ENCODE measurements at places on chromosomes 1 and 21.

DNA sequence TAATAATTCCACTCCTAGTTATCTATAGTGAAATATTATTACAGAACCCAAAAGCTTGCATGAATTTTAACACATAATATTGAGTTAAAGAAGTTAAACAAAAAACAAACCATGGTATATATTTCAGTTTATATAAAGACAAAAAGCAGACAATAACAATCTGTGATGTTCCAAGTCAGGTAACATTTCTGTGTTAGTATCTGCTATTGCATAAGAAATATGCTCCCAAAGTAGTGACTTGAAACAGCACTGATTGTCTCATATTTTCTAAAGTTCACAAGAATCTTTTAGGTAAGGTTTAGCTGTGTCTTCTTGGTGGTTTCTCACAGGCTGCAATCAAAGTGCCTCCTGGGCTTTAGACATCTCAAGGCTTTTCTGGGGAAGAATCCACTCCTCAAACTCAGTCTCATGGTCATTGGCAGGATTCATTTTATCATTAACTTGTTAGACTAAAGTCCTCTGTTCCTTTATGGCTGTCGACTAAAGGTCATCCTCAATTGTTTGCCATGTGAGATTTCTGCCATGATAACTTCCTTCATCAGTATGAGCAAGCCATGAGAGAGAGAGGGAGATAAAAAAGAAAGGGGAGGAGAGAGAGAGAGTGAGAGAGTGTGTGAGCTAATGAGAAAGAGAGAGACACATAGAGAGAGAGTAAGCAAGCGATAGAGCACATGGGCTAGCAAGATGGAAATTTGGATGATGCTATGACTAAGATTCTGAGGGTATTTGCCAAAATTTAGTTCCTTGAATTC lies 19.9 kb downstream of the GBP1 start:
- no peak for DNase-seq

DNA sequence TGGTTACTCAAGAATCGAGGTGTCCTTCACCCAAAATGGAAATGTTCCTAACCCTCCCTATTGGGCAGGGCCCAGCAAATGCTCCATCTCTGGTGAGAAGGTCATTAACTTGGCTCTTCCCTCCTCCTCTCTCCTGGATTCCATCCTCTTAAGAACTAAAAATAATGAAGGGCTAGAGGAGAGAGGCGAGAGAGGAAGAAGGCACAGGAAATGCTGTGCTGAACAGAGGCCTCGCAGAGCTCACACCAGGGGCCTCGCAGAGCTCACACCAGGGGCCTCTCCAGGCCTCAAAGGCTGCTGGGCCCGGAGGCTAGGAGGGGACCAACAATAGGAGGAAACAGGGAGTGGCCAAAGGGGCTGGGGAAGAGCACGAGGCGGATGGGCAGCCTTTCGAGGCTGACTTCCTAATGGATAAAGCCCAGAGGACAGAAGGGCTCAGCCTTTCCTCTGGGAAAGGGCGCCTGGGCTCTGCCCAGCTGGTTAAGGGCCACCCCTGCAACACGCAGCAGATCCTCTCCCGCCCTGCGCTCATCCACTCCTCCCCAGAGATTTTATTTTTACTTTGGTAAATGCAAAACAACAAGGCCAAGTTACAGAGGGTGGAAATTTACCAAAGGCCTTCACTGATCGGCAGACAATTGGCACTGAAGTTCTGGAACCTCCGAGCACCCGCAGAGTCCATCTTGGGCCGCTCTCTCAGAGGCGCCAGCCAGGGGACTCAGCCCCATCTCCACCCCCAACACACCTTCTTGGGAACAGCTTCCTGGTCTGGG lies 78.5 kb downstream of the ITPKB start:
- no peak for DNase-seq

DNA sequence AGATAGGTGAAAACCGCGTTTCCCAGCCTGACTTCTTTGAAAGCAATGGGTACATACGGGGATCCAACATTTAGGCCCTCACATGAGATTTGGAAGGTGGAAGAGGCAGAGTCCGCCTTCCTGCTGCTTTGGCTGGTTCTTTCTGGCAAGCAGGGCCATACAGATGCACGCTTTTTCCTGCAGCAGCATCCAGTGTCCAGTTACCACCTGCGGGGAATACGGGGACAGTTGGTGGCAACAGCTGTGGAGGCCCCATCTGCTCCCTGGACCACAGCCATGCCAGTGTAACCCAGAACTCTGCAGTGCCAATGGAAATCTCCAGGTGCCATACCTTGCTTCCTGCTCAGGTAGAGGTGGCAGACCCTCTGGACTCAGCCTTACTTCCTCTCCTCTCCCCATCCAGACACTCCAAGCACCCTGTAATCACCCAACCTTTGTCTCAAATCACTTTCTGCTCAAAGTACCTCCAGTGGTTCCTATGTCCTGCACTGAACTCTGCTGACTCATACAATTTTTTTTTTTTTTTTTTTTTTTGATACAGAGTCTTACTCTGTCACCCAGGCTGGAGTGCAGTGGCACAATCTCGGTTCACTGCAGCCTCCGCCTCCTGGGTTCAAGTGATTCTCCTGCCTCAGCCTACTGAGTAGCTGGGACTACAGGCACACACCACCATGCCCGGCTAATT lies 68.3 kb downstream of the SLC16A1 start:
- DNase-seq = no peak

- no peak for DNase-seq
These were observed 27.3 kb downstream of the STPG1 start for GRCh38 chr1:24386241-24386640.

DNA sequence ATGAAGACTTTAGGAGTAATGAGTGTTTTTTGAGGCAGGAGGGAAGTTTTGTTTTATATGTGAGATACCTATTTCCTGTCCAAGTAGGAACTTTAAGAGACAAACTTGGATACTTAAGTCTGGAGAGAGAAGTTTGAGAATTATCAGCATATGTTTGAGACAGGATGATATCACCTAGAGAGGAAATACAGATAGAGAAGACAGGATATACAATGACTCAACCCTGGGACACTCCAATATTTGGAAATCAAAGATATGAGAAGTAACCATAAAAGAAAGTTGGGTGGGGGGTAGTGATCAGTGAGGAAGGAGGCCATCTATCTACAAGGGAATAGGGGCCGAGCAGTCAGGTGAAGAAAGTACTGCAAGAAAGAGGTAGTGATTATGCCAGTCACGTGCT lies 6.5 kb downstream of the LCE7A start:
- no peak for DNase-seq

- DNase-seq = no peak
These were observed 166.4 kb downstream of the TRABD2B start for GRCh38 chr1:47830641-47831333.

- DNase-seq = no peak
These were observed 1410.1 kb downstream of the MRPL39 start for GRCh38 chr21:24197132-24197643.

DNA sequence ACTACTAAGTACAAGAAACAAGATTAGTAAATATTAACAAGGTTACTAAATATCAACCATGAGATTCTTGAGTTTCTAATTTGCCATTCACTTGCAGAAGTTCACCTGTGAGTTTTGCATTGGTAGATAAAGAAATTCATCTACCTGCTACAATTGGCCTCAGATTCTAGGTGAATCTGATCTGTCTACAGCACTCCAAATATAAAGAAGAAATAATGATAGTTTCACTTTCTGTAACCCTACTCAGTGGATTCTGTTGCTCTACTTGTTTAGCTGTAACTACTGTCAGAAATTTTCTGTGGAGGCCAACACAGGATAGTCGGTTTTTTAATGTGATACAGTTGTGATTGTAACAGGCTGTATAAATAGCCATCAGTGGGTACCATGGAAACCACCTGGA lies 118.6 kb downstream of the NR5A2 start:
- DNase-seq = no peak

GRCh38 chr1:62723883-62724282 lies 35.7 kb upstream of the DOCK7 start:
- DNase-seq = no peak

- no peak for DNase-seq
These were observed 18.7 kb downstream of the COL6A1 start for GRCh38 chr21:46000182-46000730.

- no peak for DNase-seq
These were observed 24.8 kb upstream of the EPS15 start for GRCh38 chr1:51543858-51544257.

- DNase-seq = no peak
These were observed 9.3 kb downstream of the RASSF5 start for GRCh38 chr1:206516728-206516990.

DNA sequence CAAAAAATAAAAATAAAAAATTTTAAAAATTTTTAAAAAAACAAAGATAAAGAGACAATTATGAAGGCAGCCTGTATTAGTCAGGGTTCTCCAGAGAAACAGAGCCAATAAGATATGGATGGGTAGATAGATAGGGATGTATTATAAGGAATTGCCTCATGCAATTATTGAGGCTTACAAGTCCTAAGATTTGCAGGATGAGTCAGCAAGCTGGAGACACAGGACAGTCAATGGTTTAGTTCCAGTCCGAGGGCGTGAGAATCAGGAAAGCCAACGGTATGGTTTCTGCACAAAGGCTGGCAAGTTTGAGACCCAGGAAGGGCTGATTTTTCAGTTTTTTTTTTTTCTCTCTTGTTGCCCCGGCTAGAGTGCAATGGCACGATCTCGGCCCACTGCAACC lies 24.1 kb upstream of the EIF4G3 start:
- peak; percentile 42 for DNase-seq

- no peak for DNase-seq
These were observed 452.9 kb upstream of the BEND5 start for GRCh38 chr1:49229555-49229954.

DNA sequence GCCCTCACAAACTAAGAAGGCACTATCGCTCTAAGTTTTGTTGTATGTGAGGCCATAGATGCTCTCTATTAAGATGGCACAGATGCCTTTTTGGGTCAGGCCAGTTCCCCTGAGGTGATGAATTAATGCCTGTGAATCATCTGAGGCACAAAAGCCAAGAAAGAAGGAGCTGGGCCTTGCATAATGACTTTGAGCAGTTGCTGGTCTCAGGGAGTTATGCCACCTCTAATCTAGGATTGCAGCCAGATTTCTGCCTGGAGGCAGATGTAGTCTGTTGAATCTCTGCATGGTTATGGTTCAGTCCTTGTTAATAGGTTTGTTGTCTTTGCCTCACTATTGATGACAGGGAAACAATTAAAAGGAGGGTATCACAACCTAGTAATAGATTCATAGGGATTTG lies 168.1 kb upstream of the CHRM3 start:
- no peak for DNase-seq

- DNase-seq = no peak
These were observed 1272.7 kb downstream of the KCNT2 start for GRCh38 chr1:195335541-195335940.

- no peak for DNase-seq
These were observed 12.8 kb downstream of the SH2D1B start for GRCh38 chr1:162398999-162399580.

- no peak for DNase-seq
These were observed 817 bp downstream of the KLHL17 start for GRCh38 chr1:961132-961669.

DNA sequence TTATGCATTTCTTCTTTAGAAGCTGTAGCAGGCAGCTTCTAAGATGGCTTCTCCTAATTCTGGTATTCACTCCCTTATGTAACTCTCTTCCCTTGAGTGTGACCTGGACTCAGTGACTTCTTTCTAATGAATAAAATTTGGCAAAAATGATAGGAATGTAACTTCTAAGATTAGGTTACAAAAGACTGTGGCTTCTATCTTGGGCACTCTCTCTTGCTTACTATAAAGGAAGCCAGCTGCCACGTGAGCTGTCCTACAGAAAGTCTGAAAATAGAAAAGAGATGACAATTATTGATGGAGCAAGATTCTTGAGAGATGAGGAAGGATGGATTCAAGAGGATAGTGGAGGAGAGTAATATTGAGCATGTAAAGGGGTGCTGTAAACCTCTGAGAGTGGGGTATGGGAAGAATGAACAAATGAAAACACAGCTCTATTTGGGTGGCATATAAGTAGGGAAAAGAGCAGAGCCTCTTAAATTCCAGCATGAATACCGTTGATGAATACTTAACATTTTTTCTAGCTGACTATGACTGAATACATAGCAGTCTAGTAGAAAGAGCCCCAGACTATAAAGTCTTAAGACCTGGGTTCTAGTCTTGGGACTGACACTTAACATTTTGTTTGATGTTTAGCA lies 5.5 kb downstream of the TSEN15 start:
- DNase-seq = peak; percentile 26

GRCh38 chr1:206593351-206593925 lies 18.8 kb downstream of the EIF2D start:
- no peak for DNase-seq

- DNase-seq = no peak
These were observed 586.4 kb upstream of the TMPRSS15 start for GRCh38 chr21:18989953-18990495.

- DNase-seq = no peak
These were observed 115.8 kb upstream of the SPAG17 start for GRCh38 chr1:118300808-118301207.

DNA sequence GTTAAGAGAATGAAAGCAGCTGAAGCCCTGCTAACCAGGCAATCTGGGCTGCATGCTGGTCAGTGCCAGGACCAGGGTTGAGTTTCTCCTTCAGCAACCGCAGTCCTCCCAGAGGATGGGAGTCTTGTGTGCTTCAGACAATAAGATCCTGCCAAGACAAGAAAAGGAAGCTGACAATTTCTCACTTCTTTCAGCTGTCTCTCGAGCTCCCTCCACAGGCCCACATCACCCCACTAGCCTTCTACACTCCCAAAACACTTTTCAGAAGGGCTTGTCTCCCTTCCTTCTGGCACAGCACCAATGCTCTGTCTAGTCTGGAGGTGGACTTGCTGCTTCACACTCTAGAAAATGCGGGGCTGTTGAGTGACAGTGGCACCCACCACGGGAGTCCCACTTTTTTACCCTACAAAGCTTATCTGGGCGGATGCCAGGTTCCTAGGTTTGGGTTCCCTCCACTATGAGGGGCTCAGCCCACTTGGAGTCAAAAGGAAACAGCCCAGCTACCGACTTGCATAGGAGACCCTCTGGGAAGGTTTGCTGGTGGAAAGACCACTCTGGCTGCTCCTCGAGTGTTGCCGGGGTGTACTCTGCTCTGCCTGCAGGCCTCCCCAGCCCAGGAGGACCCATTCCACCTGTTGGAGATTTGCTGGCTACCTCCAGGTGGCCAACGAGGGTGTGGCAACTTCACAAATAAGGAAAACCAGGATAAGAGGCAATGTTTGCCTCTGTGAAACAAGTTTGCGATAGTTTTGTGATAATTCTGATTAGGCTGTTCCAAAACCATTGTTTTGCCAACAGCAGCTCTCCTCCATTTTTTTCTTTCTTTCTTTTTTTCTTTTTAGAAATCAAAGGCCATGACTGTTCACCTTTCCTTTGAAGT lies 68.9 kb downstream of the TENT5C start:
- peak; percentile 35 for DNase-seq

- DNase-seq = no peak
These were observed 6.2 kb upstream of the TRIM45 start for GRCh38 chr1:117127795-117128194.

GRCh38 chr1:82844911-82845827 lies 1044.4 kb downstream of the ADGRL2 start:
- no peak for DNase-seq

GRCh38 chr1:43804569-43804968 lies 97.2 kb downstream of the ST3GAL3 start:
- no peak for DNase-seq

DNA sequence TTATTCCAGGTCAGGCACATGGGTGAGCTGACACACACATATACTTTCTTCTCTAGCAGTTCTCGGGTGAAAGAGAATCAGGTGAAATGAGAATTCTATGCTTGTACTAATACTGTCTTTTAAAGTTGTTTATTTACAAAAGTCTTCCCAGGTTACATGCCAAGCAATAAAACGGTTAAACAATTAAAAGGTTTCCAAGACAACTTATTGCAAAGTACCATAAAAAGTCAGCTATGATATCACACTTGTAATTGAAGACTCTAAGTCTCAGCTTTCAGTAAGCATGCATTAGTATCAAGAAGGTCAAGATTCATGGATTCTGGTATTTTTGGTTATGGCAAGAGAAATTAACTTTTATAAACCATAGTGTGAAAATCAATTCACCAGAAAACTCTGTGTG lies 171.4 kb downstream of the PDE4B start:
- DNase-seq = no peak
